ENCODE measurements at places on chromosomes 1 and 21.

- no peak for DNase-seq
These were observed 10.3 kb upstream of the L1TD1 start for GRCh38 chr1:62184336-62184735.

DNA sequence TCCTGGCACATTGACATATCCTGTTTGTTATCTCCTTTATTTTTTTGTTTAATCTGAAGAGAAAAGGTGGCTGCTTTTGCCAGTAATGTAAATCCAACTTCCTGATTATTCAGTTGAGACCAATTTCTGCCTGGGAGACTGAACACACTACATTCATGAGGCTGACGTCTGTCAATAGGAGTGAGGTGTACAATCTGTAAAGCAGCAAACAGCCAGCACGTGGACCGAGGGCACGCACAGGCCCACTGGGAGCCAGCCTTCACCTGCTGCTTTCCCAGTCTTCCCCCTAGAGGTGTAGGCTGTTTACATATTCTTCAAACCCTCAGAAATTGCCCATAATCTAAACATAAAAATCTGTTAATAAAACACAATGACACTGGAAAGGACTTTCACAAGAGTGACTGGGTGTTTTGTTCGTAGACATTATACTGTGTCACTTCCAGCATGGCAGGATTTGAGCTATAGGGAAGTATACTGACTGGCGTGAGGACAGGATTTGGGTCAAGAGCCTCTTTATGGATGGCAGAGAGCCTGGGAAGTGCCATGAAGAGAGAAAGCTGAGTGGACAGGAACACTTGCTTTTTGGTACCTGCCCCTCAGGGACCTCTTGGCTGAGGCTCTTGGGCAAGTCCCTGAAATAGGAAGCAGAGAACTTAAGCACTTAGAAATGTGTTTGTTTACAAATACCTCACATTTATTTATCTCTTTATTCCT lies 552.9 kb upstream of the CAMK1G start:
- no peak for DNase-seq

GRCh38 chr1:98367426-98367825 lies 294.1 kb upstream of the SNX7 start:
- no peak for DNase-seq

- DNase-seq: no peak
These were observed 3.7 kb upstream of the TRIM62 start for GRCh38 chr1:33185541-33185940.

DNA sequence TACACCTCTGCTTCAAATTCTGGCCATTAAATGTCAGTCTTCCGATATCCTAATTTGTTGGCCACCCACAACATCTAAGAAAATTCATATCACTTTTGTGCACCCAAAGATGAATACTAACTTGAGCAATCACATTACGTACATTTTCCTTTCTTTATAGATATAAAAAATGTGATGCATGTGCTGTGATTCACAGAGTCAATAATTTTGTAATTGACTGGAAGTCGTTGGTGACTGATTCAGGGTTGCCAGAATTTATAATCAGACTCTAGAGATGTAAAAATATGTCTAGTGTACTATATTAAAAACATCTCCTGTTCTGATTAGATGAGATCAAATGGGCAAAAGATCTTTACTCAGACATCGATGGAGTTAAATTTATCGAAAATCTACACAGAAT lies 150.0 kb upstream of the KCTD3 start:
- DNase-seq: no peak

DNA sequence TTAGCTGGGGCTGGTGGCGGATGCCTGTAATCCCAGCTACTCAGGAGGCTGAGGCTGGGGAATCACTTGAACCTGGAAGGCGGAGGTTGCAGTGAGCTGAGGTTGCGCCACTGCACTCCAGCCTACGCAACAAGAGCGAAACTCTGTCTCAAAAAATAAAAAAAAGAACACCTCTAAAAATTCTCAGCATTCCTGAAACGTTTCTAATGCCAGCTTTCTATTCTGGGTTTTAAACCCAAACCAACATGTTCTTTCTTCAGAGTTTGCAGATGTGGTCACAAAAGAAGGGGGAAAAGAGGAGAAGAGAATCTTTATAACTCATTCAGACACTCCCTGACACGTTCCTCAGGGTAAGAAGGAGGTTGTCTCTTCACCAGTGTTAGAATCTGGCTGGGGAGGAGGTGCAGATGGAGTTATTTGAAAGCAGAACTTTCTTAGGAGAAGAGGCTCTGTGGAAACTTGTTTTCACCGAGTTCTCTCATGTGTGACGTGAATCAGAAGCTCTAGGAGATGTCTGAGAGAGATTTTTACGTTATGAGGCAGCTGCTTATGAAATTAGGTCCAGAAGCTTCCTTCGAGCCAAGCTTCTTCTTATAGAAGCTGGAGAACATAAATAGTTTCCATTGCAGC lies 17.8 kb upstream of the CNR2 start:
- no peak for DNase-seq

DNA sequence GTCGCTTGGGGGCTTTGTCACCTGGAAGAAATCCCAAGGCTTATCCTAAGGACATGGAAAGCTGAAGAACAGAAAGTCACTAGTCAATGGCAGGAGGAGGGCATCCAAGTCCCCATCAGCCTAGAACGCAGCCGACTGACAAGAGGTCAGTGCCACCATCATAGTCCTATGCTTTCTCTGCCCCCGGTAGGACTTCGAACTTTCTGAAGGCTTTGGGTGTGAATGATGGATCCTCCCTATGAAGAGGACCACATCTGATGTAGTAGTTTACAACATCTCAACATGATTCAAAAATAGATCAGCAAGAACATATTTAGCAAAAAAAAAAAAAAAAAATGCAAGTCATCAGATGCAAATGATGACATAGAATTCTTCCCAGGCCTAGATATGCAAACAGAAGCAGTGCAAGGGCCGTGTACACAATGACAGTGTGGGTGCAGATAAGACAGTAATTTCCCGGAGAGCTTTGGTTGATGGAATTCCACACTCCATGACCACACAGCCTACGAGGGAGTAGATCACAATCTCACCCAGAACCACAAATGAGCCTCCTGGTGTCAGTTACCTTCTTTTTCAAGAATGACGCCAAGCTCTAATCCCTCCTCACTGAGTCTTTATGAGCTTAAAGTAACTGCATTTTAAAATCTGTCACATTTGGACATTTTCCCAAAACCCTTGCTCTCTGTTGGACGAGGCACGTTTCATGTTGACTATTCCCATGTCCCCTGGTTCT lies 88.2 kb downstream of the PSMG1 start:
- no peak for DNase-seq

GRCh38 chr21:41650526-41651145 lies 116.2 kb downstream of the RIPK4 start:
- no peak for DNase-seq

- no peak for DNase-seq
These were observed 17.1 kb upstream of the ESRRG start for GRCh38 chr1:216740331-216740730.

GRCh38 chr1:196774603-196775002 lies at the start of gene CFHR3:
Gene CFHR3 (plus strand): TSS chr1:196774840. CDS start chr1:196774887, 47 bp downstream.
- DNase-seq: no peak

DNA sequence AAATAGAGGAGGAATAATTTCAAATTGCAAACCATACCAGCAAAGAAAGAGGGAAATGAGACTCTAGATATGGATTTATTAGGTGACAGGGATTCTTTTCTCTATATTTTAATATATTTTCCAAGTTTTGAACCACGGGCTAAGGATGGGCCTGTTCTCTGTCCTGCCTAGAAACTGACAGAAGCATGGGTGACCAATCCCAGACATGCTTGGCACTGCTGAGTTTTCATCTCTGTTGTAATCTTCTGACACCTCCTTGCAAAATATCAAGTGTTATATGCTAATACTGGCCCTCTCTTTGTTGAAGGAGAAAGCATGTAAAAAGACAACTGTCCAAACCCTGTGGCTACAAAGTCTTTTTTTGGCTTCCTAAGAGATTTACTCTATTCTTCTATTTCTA lies 774 bp upstream of the ANGPTL7 start:
- DNase-seq: no peak

GRCh38 chr1:228359613-228360532 lies 46.8 kb downstream of the TRIM11 start:
- no peak for DNase-seq

- no peak for DNase-seq
These were observed 35.8 kb downstream of the C1orf198 start for GRCh38 chr1:230832476-230832875.

- DNase-seq: no peak
These were observed at the start of gene G0S2 for GRCh38 chr1:209674957-209675564. Gene G0S2 (plus strand): TSS chr1:209675412. CDS start chr1:209675685, 273 bp downstream.

- DNase-seq: no peak
These were observed 65.8 kb downstream of the TRIM11 start for GRCh38 chr1:228340686-228341449.

- DNase-seq: no peak
These were observed 2.3 kb upstream of the OR2C3 start for GRCh38 chr1:247538561-247538960.

- no peak for DNase-seq
These were observed 214.3 kb upstream of the NR5A2 start for GRCh38 chr1:199813198-199813597.

- DNase-seq: no peak
These were observed 34.2 kb downstream of the JUN start for GRCh38 chr1:58749646-58750045.

DNA sequence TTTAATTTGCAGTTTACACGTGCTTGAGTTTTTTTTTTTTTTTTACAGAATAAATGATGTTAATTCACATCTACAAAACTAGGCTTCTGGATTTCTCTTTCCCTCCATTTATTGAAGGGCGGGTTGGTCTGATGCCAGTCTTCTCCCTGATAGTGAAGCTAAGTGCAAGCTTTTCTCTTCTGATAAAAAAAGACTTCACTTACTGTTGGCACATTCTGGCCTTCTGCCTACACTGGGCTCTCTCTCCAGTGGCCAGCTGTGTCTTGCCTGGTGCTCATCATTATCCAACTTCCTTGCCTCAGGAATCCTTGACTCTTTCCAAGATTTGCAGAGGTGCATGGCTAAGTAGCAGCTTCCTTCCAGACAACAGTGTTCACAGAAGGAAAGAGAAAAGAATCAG lies 7.6 kb upstream of the RAP1A start:
- DNase-seq: no peak

DNA sequence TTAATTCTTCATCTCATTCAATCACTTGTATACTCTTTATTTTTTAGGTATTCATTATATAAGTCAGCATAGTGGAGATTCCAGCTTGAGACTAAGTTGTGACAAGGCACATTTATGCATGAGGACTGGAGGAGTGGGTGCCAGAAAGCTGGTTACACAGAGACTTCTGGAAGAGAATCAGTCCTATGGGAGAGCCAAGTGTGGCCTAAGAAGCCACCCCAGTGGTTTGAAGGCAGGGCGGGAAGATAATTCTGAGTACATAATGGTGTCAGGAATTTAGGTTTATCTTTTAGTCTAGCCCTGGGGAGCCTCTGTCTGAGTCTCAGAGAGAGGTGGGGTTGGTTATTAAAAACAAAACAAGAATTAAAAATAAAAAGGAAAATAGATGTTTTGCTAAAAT lies 83.0 kb downstream of the SPAG17 start:
- no peak for DNase-seq

DNA sequence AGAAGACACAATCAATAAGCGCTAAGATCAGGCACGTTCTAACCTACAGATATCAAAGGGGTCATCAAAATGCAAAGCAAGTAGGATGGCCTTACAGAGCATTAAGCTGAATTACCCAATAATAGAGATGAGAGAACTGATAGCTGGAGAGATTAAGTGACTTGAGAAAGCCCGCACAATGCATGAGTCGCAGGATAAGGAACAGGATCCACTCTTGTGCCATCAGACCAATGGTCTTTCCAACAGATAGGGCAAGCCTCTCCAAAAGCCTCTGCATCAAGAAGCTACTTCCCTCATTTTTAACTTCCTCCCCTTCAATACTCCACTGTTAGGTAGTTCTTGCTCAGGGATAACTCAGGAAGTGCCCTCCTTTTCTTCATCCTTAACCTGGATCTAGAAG lies 2.6 kb downstream of the CHML start:
- DNase-seq: no peak

DNA sequence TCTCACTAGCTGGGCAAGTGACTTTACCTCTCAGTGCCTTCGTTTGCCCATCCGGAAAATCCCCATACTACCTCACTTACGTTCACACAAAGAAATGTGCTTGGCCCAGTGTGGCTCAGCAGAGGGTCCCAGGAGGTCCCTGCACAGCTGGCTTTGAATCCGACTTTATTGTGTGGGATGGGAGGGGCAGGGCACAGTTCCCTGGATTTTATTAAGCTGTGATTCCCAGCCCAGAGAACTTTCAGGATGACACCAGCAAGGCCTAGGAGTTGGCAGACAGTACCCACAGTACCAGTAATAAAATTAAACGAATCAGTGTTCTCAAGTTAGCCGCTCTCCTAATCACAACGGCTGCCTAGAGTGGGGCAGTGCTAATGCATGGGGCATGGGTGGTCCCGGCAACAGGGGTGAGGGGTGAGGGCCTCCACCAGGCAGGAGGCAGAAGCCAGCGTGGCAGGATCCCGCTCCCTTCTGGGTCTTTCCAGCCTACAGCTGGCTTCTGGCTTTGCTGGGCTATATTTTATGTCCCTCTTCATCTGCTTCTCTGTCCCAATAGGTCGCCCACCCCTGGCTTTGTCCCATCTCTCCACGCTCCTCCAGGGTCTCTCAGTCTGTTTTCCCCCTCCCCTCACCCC lies 74.9 kb downstream of the VWA5B1 start:
- DNase-seq: no peak

GRCh38 chr1:58363585-58363984 lies 182.9 kb downstream of the OMA1 start:
- no peak for DNase-seq

DNA sequence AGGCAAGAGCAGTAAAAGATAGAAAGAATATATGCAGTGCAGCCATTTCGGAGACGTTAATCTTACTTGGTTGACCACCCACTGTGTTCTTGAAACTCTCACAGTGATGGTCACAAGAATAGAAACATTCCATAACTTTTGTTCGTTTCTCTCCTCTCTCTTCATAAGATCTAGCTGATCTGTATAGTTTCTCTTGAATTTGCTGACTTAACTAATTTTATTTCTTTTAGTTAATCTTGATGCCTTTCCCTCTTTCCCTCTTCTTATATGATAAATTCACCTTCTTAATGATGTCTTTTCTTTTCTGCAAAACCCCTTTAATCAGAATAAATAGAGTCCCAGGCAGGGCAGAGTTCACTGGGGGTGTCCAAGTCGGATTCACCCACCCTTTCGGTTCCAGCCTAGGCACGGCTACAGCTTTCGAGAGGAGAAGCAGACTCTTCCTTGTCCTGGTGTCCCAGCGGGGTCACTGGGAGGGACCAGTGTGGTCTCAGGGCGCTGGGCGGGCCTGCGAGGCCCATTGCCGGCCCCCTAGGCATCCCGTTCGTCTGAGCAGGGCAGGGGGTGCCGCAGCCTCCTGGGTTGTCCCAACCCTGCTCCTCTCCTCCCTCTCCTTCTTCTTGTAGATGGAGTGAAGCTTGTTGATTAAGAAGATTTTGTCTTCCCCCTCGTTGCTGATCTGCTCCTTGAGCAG lies 39.8 kb downstream of the ZNF691 start:
- DNase-seq: no peak

GRCh38 chr21:42850866-42851391 lies 28.4 kb downstream of the WDR4 start:
- no peak for DNase-seq

All from substantia nigra (tissue), 51 donors.